ENCODE measurements at places on chromosomes 1 and 21. TPM values are rescaled to one million over a fixed set of nuclear protein-coding genes. Genes with fewer than 3 reads are reported as not detected.

GRCh38 chr1:162970021-162970420 is 99.1 kb upstream of the RGS4 start:
- no peak for DNase-seq

DNA sequence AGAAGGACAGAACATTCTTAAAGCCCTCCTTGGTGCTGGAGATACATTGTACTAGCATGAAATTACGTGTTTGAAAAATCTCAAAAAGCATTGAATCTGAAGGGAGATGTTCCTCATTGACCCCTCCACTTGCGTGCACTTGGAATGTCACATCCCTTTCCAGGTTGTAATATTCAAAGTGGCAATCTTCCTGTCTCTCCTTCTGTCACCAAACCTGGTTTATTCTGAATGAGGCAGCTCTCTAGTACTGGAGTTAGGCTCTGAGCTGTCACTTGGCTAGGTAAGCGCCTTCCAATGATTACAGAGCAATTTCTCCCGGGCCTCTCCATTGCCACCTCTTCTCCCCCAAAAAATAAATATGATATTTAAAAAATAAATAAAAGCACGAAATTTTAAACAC is 855 bp downstream of the DSCAM start:
- DNase-seq = no peak

DNA sequence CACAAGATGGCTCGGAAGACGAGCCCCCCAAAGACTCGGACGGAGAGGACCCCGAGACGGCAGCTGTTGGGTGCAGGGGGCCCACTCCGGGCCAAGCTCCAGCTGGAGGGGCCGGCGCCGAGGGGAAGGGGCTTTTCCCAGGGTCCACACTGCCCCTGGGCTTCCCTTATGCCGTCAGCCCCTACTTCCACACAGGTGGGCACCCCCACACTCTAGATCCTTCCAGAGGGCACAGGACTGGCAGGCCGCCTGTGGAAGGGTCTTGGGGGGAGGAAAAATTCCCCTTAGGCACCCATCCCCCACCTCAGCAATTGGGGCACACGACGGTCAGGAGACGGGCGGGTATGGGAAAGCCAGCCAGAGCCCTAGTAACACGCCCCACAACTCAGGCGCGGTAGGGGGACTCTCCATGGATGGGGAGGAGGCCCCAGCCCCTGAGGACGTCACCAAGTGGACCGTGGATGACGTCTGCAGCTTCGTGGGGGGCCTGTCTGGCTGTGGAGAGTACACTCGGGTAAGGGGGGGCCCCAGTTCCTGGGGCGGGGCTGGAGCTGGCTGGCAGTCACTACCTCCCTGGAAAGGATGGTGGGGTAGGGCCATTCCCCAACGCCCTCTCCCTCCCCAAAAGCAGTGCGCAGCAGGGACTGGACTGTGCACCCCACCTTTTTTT is 16.1 kb downstream of the NOC2L start:
- no peak for DNase-seq

GRCh38 chr1:45442272-45442671 is 48.7 kb downstream of the TESK2 start:
- DNase-seq = no peak

DNA sequence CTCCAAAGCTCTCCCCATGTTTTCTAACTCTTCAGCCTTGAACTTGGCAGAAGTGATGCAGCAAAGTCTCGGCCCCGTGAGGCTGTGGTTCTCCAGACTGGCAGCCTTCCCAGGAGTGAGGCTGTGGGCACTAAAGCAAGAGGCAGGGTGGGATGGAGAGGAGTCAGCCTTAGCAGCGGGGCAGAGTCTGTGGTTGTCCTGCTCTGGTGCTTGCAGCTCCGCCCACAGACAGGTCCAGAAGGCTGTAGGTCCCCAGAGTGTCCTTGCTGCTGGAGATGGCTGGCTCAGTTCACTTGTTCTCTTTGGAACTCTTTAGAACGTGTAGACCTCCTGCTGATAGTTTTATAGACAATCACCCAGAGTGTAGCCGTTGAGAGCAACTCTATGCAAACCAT is 142.6 kb downstream of the AJAP1 start:
- DNase-seq = no peak

- no peak for DNase-seq
Observed at GRCh38 chr21:42279341-42279871, 35.8 kb downstream of the TFF3 start.

GRCh38 chr1:157371826-157372225 is 180.5 kb downstream of the FCRL5 start:
- DNase-seq = no peak

Gene MSH4
- 0.38 TPM for total RNA-seq

Gene RGS8
- total RNA-seq = not detected

- no peak for DNase-seq
Observed at GRCh38 chr1:96340686-96341085, 380.9 kb upstream of the PTBP2 start.

DNA sequence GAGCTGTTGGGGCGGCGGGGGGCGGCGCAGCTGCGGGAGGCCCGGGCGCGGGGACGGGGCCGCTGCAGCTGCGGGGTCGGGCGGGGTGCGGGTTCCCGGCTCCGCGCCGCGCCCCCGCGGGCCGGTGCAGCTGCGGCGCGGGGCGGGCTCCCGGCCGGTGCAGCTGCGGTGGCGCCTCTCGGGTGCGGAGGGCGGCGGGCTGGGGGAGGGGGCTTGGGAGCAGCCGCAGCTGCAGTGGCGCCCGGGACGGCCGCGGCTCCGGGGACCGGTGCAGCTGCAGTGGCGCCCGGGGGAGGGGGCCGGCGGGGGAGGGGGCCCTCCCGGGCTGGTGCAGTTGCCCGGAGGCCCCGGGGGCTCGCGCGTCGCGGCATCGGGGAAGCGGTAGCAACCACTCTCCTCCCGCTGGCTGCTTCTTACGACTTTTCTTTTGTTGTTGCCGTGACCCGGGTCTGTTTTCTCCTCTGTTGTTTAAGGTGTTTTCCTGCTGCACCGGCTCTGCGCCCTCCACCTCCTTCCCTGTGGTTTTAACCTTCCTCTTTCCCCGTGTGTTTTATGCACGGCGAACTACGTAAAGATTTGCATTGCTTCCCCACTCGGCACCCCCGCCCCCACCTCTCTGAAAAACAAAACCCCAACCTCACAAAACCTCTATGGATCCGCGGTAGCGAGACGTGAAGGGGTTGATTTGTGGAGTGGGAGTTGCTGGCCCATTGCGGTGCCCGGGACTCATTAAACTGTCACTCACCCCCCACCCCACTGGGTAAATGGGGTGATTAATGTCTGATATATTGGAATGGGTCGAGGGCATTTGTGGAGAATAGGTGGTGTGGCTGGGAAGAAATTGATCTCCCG is 1.7 kb upstream of the ZBTB18 start:
- no peak for DNase-seq

DNA sequence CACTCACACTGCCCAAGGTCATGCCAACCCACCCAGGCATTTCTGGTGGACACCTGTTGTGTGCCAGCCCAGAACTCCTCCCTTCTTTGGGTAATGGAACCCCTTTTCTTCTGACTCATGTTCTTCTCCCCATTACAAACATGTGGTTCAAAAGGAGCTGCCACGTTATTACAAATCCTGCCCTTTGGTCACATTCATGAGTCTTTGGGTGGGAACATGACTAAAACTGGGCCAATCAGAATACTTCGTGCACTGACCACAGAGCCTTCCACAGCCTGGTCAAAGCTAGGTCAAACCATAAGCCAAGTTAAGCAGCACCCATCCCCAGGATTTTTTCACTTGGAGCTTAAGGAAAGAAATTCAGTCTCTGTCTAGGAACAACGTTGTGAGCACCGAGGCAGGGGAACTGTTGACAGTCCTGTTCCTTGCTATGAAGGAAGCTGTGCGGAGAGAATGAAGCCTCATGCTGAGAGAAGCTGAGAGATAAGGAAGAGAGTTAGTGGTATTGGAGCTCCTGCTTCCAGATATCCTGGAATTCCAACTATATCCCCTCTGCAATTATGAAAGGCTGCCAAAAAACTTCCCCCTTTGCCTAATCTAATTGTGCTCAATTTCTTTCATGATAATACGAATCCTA is 46.8 kb upstream of the DIPK1A start:
- DNase-seq = no peak

- DNase-seq = no peak
Observed at GRCh38 chr21:40255518-40256444, 388.5 kb downstream of the PCP4 start.

Data from esophagus squamous epithelium (tissue), 5 donors.